ENCODE measurements at places on chromosomes 1 and 21.

- no peak for DNase-seq
These were observed 16.3 kb upstream of the IFNLR1 start for GRCh38 chr1:24203404-24203803.

GRCh38 chr1:168613691-168614231 lies 37.4 kb downstream of the XCL1 start:
- DNase-seq, result no peak

DNA sequence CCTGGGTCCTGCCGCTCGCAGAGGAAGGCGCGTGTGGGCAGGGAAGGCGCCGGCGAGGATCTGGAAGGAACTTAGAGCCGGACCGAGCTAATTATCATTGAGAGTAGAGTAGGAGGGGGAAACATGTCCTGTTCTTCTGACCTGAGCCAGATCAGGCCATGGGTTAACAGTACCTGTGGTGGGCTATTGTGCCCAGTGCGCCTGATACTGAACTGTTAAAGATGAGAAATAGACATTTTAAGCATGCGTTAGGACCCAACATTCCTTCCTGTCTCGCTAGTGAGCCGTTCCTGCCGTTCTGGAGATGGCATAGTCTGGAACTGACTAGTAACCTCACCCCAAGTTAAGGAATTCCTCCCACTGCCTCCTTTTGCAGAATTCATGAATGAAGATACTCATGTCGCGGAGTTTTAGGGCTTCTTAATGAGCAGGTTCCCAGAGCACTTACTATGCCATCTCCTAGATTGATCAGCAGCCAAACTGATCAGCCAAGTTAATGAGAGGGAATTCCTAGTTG lies 870 bp downstream of the STRIP1 start:
- no peak for DNase-seq

GRCh38 chr1:110475362-110476027 lies 24.5 kb downstream of the PROK1 start:
- no peak for DNase-seq

DNA sequence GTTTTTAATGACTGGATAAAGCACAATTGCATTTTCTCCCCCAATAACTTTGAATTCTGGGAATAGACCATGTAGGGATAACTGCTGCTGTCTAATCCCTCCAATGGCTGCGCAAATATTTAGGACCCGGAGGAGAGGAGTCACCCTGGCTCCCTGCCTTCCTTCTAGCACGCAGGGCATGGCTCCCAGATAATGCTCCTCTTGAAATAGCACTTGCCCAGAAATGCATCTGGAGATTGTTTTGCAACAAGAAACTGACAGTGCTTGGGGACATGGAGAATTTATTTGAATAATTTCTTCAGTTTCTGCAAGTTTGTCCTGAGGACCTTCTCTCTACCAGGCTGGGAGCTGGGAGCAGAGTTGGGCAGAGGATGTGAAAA lies 83.5 kb downstream of the MAN1C1 start:
- no peak for DNase-seq

DNA sequence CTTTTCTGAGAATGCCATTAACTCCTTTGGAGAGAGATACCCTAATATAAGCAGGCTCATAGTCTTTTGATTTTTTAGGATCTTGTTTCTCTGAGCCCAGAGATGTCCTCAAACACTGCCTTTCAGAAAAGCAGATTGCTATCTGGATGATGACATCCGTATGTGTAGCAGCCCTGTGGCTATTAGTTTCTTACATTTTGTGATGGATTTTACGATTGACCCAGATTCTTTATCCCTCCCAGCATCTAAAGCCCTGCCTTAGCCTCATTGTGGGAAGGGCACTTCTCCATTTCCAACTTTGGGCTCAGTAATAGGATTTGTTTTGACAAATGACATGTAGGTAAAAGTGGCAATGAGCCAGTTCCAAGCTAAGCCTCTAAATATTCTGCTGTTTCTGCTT lies 300.3 kb downstream of the TTLL7 start:
- no peak for DNase-seq

DNA sequence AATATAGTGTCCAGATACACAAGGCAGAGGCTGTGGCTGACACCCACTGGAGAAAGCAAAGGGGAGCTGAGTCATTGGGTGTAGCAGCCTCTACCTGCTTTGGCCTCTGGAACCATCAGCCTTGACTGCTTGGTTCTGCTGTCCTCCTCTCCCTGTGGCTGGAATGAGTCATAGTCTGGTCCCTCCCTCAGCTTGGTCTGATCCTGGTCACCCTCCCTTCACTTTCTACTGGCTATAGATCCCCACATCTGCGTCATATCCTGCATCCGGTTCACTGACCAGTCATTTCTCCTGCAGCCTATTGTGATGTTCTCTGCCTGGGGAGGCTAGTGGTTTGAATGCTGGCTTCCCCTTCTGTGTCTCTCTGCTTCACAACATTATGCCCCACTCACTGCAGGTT lies 372.8 kb upstream of the DAB1 start:
- no peak for DNase-seq

DNA sequence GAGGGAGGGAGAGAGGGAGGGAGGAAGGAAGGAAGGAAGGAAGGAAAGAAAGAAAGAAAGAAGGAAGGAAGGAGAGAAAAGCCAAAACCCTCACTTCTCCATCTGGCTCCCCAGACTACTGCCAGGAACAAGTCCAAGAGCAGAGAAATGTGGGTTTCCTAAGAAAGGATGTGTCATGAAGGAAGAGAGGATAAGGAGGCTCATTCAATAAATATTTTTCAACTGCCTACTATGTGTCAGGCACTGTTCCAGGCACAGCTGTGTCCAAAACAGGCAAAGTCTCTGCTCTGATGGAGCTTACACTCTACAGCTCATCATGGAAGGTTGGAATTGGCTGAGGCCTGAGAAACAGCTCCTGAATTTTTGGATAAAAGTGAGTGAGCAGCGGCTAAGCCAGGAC lies 42.6 kb upstream of the ATP2B4 start:
- no peak for DNase-seq

DNA sequence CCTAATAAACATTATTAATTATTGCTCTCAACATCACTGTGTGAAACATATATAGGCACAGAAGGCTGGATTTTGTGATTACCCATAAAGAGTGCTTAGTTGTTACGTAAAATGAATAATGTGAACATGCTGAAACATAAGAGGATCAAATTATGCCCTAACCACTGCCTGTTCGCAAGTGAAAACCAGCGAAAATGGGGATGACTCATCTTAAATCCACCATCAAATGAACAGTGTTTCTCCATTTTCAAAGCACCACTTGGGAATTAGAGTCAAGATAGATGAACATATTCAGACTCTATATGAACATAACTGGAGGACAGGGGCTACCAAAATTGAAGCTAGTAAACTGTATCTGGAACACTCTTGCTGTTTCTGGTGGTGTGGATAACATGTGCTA lies 386.2 kb downstream of the HHIPL2 start:
- no peak for DNase-seq

- DNase-seq, result no peak
These were observed 32.9 kb upstream of the IFNGR2 start for GRCh38 chr21:33370305-33370704.

- DNase-seq, result no peak
These were observed 49.0 kb downstream of the LRRC53 start for GRCh38 chr1:74463333-74463988.

DNA sequence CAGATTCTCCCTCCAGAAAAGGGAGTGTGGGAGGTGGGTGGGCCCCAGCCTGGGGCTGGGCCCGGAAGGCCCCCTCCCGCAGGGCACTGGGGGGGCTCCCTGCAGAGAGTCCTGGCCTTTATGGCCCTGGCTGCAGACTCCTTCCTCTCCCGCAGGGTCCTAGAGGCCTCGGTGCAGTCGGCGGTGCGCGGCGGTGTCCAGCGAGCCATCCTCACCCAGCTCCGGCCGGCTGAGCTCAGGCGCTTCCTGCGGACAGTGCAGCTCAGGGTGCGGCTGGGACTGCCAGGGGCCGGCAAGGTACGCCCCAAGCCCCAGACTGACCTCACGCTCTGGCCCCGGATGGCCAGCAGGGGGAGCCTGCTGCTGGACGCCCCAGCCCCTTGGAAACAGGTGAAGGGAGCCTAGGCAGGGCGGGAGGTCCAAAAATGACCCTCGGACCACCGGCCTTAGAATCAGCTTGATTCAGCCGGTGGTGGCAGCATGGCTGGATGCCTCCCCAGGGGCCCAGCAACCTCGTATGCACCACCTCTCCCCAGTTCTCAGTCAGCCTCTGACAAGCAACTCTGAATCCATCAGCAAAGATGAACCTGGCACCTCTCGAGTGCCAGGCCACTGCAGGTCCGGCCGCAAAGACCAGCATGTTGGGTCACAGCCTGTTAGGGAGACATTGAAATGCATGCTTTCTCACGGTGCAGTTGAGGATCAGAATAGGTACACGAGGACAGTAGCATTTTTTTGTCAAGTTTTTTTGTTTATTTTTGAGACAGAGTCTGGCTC lies 20.6 kb downstream of the MTHFR start:
- peak; percentile 15 for DNase-seq

- no peak for DNase-seq
These were observed 143.9 kb upstream of the HMGB4 start for GRCh38 chr1:33719771-33720670.

DNA sequence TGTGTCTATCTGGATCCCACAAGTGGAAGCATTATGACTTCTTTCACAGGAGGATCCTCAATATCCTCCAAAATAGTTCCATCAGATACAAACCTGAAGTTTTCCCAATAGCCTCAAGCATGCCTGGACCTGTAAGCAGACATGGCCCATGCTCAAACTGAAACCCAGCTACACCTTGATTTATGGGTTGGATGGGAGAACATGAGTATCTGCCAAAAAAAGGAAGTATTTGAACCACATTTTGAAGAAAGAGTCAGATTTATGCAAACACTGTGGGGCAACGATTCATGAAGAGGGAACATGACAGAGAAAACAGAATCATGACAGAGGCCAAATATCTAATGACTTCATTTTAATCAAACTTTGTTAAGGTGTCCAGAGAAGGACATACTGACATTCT lies 351.0 kb upstream of the NFIA start:
- DNase-seq, result no peak

- DNase-seq, result no peak
These were observed 37.4 kb downstream of the ACOT11 start for GRCh38 chr1:54585181-54586066.

DNA sequence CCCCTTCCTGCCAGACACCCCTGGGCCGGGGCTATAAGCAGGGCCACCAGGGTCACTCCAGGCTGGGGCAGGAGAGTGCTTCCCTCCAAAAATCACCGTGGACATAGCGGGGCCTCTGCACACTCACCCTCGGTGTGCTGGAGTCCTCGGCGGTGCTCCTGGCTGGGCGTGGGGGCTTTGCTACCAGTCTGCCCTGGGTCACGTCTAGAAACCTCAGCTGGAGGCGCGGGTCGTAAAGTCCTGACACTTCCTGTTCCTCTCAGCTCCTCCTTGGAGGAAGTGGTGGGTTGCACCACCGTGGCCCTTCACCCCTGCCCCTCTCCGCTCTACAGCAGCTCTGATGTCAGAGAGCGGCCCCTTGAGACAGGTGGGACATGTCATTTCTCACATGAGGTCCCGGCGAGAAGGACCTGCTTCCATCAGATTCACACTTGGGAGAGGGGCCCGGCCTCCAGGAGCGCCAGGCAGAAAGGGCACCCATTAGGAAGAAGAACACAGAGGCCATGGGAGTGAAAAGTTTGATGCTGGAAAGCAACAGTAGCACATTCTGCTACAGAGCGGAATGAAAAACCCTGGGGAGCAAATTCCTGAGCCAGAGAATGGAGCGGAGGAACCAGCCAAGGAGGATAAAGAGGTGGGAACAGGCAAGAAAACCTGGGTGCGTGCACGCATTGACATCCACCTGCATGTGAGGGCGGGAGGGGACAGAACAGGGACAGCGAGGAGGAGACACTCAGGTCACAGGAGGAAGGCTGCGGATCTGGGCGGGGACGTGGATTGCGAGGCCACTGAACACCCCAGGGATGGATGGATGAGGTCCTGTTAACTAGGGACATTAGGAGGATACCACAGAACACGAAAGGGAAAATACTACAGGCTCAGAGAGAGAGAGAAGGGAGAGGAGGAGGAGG lies at the start of gene ITGB2:
Gene ITGB2 (minus strand): TSS at position 206 of the 911 bp plus-strand sequence. CDS start 10,117 bp downstream, outside the sequence.
- DNase-seq, result no peak

DNA sequence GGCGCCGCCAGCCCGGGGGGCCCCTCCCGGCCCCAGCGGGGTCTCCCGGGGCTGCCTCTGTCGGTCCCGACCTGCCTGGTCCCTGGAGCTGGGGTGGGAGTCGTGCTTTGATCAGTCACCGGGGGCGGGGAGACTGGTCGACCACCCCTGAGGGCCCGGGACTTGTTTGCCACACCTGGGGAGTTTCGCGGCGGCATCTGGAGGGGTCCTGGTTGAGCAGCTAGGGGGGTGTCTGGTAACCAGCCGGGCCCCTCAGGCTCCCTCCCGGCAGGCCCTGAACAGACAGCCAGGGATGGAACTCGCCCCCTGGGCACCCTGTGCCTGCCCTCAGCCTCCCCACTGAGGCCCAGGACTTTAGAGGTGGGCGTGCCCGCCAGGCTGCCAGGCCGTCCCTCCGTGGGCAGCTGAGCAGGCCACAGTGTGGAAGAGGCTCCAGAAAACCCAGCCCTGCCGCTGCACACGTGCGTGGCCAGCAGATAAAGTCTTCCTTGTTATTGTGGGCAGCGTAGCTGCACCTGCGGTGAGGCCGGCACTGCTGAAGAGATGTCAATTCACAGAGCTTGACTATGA lies 13.3 kb upstream of the SAMD11 start:
- DNase-seq, result no peak

DNA sequence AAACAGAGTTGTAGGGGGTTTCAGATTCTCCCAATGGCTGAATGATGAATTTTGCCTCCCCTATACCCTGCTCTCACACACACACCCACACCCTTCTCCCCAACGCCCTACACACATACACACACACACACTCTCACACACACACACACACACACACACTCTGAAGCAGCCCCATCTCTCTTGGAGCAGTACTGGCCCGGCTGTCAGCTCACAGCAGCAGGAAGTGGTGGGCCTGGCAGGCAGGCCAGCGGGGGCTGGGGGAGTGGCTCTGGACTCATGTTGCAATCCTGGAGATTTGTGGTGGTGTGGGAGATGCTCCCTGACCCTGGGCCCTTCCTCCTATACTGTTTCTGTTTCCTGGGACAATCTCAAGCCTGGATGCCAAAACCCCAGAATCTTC lies 2.2 kb downstream of the IKBKE start:
- DNase-seq, result no peak

GRCh38 chr1:102879439-102879993 lies 228.8 kb downstream of the COL11A1 start:
- no peak for DNase-seq
